Activated T-helper 1 cell treated with anti-CD3 and anti-CD28 coated beads, Interleukin-12 subunit alpha, Interleukin-12 subunit beta, Interleukin-2, Interleukin-4 antibody, amounts not matched to agents 30 ng/mL and 10 ng/mL and 1 ng/mL, durations not matched to agents 14 hours and 24 hours and 36 hours (primary cell): ENCODE measurements at places on chromosomes 7 and 10. TPM values are rescaled to one million over a fixed set of nuclear protein-coding genes. Genes with fewer than 3 reads are reported as not detected.
A peak's percentile ranks its signal among the peaks of the same experiment; 100 is the strongest.

Gene LIPK
- not detected in 2 replicates for total RNA-seq

Gene TMEM176A
- total RNA-seq: not detected in 2 replicates

Gene NRCAM
- 0.17 and 0.21 TPM in 2 replicates for total RNA-seq

Gene PHF14
- 42.9 and 43.8 TPM in 2 replicates for total RNA-seq

Gene AKR1C8
- total RNA-seq: 0.22 and 0.34 TPM in 2 replicates

DNA sequence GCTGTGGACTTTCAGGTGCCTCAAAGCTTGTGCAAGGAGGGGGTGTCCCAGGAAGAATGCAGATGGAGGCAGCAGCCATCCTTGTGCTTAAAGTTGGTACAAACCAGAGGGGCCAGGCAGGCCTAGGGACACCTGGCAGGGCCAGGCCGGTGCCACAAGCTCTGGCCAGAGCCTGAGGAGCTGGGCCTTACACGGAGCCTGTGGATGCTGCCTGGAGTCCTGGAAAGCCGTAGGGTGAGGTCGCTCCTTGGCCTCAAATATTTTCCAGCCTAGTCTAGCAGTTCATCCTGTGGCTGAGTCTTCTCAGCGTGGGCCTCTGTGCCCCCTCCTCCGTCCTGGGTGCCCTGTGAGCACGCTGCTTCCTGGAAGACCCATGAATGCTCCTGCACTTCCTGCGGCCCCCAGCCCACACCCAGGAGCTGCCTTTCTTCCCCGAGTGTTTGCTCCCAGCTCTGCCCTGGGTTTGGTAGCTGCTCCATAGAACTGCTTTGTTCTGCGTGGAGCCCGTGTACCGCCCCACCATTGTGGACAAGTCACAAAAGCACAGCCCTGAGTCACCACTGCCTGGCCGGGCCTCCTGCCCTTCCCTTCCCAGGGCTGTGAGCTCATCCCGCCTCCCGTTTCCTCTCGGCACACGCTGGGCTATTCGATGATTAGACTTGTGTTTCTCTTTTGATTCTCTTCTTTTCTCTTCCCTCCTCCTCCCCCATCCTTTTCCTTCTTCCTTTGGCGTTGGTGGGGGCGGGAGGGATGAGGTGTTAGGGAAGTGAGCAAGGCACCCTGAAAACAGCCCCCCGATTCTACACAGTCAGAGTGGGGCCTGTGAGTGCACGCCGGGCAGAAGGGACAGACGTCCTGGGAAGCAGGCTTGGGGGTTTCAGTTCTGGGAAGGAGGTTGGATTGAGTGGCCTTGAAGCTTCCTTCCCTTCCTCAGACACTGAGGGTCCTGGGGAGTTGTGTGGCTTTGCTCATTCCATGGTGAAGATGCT is 73.2 kb upstream of the SHH start:
- peaks cover 2% of the 10 kb centered on the region for H3K27me3 ChIP-seq
- H3K4me3 ChIP-seq: no peak overlapping the region
- H3K27ac ChIP-seq: no peak overlapping the region
- no peaks in the 10 kb centered on the region for H3K36me3 ChIP-seq
- no peak for DNase-seq
- H3K4me1 ChIP-seq: no peaks in the 10 kb centered on the region

- H3K27ac ChIP-seq: peak overlapping the region; percentile 50
- H3K27me3 ChIP-seq: no peaks in the 10 kb centered on the region
- no peak for DNase-seq
- no peak overlapping the region for H3K4me3 ChIP-seq
These were observed 37.8 kb downstream of the RSU1 start for GRCh38 chr10:16779384-16779915.

- no peak for DNase-seq
- H3K27me3 ChIP-seq: peaks cover 13% of the 10 kb centered on the region
- no peak overlapping the region for H3K27ac ChIP-seq
- no peak overlapping the region for H3K4me3 ChIP-seq
- no peaks in the 10 kb centered on the region for H3K4me1 ChIP-seq
- H3K36me3 ChIP-seq: no peaks in the 10 kb centered on the region
These were observed 41.5 kb upstream of the LBX1 start for GRCh38 chr10:101270763-101271162.

DNA sequence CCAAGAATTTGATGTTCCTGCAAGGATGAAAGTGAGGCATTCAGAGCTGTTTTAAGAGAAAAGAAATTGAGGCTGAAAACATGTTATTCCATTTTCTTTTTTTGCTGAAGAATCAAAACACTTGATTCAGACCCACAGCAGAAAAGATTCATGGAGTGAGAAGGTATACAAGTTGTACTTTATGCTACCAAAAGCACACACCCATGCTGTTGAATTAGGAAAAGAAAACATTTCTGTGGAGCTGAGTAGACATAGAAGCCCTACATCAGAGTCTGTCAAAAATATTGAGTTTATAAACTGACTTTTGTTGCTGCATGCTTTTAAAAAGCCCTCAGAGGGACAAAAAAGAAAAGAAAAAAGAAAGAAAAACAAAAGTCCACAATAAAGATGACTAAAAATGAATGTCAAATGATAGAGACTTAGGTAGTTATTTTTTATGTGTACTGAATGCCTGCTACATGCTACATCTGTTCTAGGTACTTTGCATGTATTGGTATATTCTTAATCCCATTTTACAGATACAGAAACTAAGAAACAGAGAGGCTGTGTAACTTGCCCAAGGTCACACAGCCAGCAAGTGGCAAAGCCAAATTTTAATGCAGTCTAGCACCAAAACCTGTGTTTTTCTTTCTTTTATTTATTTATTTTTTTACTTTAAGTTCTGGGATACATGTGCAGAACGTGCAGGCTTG is 71.7 kb upstream of the PALS2 start:
- H3K36me3 ChIP-seq: no peaks in the 10 kb centered on the region
- no peak overlapping the region for H3K4me3 ChIP-seq
- DNase-seq: no peak
- H3K4me1 ChIP-seq: no peaks in the 10 kb centered on the region

DNA sequence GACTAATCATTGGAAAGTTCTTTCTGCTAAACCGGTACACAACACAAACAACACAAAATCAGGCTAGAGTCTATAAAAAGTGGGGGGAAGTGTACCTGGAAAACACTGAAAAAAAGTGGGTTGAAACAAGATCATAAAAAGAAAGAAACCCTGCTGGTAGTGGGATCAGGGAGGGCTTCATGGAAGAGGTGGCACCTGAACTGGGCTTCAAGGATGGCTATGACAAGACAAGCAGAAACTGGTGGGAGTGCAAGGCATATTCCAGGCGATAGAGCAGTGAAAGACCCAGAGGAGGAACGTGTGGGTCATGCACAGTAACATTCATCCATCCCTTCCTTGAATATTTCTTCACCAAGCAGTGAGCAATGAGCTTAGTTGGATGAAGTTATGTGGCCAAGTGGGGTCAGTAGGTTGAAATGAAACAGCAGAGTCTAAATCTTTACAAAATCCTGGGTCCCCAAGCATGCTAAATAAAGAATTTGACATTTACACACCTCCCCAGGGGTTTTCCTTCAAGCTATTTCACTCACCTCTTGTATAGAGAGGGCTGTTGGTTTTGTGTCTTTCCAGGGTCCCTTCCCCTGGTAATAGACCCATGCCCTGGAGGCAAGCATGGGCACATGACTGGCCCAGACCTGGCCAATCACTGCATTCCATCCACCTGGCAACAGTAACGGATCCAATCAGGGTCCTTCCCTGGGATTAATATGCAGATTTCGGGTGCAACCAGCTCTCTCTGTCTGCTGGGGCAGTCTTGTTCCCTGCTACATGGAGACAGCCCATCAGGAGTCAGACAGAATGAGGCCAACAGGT is 38.2 kb downstream of the SPOCK2 start:
- DNase-seq: no peak
- no peaks in the 10 kb centered on the region for H3K36me3 ChIP-seq

DNA sequence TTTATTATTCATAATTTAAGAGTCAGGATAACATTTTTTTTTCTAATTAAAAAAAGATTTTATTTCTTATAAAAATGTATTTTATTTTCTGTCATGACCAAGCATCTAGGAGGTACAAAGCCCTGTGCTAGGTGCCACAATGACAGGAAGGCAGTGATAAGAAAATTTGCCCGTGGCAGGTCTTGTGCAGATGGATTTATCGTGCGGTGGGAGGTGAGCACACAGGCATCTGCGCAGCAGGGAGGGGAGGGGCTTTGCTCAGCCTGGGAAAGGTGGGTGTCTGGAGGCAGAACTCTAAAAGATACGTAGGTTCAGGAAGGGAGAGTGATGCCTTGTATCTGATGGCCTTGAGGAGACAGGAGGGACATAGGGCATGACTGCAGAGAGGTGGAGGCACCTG is 115.6 kb downstream of the ABCA13 start:
- H3K27me3 ChIP-seq: peaks cover 10% of the 10 kb centered on the region
- DNase-seq: no peak
- no peaks in the 10 kb centered on the region for H3K4me1 ChIP-seq
- no peak overlapping the region for H3K27ac ChIP-seq
- H3K4me3 ChIP-seq: no peak overlapping the region
